Stimulated activated CD4-positive, alpha-beta T cell treated with anti-CD3 and anti-CD28 coated beads, TNF-alpha, amount 100 ng/mL, for 1 hour (primary cell): ENCODE measurements at places on chromosomes 1 and 21.

GRCh38 chr1:216081445-216081844 is 341.8 kb downstream of the USH2A start:
- no peak for DNase-seq

DNA sequence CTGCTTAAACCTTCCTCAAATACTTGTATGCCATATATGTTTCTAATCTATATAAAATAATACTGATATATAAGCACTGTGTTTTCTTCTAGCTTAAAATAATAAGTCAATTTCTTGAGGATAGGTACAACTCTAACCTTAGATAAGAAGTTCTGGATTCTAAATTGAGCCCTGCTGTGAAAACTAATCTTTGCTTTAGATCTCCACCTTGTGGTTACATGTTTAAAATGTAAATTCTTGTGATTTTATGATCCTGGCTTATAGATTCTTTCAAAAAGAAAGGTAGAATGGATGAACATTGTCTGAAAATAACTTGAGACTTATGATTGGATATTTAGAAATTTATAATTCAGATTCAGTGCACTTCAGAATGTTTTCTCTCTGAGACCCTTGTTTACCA is 38.9 kb upstream of the HMCN1 start:
- DNase-seq: no peak

DNA sequence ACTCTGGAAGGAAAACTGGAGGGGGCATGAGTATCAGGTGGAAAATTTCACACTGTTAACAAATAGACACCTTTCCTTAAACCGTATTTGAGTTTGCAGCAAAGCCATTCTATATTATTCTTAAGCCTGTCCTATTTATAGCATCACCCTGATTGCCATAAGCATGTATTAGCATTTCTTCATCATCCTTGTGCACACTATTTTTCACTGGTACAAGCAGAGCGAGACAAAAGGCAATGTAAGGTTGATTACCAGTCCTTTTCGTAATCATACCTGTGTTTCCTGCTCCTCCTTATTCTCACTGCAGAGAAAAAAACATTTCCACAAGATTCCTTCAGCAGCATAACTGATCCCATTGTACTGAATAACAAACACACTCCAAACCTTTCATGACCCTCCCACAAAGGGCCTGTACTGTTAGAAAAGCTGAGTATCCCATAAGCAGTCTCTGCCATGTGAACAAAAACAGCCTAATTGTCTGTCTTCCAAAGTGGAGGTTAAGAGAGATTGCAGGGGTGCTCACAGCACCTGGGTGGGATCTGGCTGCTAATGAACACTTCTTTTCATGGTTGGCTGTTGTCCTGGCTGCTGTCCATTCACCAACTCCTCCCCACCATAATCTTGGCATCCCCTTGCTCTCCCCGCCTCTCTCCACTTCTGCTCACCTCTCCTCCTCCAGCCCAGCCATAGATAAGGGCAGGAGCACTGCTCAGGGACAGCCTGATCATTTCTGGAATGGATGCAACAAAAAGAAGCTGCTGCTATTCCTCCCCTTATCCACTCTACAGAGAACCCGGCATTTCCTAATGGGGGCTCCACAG is 30.4 kb downstream of the VTCN1 start:
- no peak for DNase-seq

DNA sequence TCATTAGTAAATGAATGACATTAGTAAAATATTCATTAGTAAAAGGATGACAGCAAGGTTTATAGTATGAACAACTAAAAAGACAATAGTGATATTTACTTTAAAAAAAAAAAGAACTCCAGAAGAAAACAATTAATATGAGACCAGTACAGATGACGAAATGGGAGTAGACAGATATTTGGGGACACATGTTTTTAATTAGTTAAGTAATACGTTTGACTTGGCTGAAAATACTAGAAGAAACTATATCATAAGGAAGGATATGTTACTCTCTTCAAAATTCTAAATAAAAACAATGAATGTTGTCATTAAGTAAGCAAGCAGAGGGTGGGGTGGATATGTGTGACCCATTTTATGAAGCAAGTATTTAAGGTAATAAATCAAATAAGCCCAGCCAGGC is 61.9 kb downstream of the GPATCH2 start:
- DNase-seq: no peak

DNA sequence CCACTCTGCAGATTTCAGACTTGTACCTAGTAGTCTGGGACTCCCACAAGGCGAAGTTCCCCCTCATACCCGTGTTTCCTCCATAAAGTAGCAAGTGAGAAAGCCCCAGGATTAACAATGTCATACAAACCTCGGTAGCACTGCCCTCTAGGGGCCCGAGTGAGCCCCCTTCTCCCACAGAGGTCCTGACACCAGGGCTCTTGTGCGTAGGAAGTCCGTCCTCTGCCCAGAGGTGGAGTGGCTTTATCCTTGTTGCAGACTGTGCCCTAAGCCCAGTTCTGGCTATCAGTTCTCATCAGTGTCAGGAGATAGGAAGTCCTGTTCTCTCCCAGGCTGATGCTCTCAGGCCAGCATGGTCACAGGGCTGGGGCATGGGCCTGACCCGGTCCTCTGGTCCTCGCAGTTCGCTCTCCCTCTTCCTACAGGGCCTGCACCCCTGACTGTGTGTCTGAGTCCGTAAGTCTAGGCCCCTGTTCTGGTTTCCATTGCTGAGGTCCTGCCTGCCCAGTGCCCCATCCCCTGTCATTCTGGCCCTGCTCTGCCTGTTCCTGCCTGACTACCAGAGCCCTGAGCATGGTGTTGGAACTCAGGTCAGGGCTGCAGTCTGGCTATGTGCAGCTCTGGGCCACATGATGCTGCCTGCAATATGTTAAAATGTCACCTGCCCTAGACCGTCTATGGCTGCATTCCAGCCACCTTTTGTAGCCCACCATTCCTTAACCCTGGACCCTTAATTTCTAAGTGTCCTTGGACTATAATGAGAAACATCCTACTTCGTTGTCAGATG is 285.6 kb downstream of the ASTN1 start:
- no peak for DNase-seq

DNA sequence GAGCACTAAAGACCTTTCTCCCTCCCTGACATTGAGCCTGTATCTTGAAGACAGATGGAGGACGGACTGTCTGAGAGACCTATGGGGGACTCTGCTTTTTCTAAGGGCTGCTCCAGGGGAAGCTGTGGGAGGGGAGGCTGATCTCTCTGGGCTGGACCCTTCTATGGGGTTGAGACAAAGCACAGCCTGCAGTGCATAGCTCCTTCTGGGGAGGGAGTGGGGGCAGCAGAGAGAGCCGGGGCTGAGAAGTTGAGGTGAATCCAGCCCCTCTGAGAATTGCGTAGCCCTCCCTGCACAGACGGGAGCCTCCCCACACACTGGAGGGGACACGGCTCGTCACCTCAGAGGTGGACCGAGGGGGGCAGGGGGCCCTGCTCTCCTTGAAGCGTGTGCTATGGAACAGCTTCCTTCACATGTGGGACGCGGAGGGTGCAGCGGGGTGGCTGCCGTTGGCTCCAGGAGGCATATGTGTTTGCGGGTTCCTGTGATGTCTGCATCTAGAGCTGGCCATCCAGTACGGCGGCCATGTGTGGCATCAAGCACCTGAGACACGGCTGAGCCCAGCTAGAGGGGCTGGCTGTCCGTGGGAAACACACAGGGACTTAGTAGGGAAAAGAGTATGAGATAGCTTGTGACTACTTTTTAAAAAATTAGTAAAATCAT is 299.1 kb downstream of the CAMTA1 start:
- DNase-seq: no peak

DNA sequence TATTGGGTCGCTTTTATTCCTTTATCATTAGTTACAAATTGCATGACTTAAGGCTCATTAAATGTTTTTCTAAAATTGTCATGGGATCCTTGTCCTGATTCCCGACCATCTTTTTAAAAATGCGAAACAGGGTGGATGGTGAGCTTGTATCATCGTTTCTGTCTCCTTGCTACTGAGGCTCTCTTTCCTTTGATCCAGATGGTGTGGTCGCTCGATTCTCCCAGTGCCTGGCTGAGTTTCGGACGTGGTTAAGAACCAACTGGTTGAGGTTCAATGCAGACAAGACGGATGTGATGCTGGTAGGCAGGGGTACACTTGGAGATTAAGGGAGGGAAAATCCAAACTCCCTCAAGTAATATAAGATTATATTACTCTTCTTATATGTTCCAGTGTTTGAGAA is 1.2 kb downstream of the MIER1 start:
- DNase-seq: no peak

DNA sequence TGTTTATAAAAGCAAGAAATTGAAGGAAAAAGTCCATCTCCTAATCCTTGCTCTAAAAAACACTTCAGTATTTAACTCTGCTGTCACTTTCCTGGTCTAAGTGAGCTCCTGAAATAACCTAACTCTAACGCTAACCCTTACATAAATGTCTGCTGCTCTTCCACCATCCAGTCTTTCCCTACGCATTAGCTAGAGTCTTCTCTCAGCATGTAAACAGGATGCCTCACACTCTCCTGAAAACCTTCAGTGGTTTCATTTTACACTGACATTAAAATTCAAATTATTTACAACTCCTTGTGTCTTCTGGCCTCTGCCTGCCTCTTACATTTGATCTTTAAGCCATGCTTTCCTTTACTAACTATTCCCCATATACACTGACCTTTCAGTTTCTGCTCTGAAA is 697.6 kb upstream of the CXADR start:
- DNase-seq: no peak

DNA sequence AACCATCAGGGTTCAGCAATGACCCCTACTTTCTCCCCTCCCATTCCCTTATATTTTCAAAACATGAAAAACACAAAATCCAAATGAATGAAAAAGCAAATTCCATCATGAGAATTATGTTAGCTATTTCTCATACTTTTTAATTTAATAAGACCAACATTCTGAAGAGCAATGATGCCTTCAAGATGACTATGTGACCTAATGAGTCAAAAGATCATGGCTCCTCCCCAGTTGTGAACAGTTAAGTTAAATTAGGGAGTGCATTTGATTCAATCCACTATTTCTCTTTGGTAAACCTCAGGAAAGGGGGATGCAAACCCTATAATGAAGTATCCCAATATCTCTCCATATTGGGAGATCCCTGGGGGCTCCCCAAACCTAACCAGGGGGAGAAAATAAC is 36.5 kb downstream of the PUM1 start:
- DNase-seq: no peak

- no peak for DNase-seq
These were observed 41.2 kb downstream of the ARHGEF11 start for GRCh38 chr1:157004327-157004726.
